Stimulated activated CD8-positive, alpha-beta memory T cell treated with anti-CD3 and anti-CD28 coated beads, Interleukin-2, amount 100 ng/mL, for 48 hours (primary cell): ENCODE measurements at places on chromosomes 3 and 15.

DNA sequence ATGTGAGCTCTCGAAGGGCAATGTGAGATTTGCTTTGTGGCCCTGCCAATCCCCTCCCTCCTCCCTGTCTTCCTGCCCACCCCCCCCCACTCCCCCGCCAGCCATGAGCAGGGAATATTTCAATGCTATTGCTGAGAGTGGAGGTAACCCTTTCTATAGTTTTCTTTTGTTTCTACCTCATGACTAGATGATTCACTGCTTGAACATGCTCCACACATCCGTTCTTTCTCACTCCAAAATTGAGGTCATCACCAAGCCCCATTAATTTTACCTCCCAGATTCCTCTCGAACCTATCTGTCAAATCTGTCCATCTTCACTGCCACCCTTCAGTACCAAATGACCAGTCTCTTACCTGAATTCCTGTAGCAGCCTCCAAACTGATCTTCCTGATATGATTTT, 12.2 kb downstream of the ZNF774 start:
- no peak for DNase-seq

- no peak for DNase-seq
Measured at GRCh38 chr15:37046876-37047614, 53.3 kb downstream of the MEIS2 start.

GRCh38 chr3:32184187-32184730, 54.2 kb upstream of the CMTM8 start:
- no peak for DNase-seq

- no peak for DNase-seq
Measured at GRCh38 chr15:88335074-88335473, 78.5 kb upstream of the NTRK3 start.
